ENCODE measurements at places on chromosomes 11 and 22.

- DNase-seq: no peak
These were observed 15.0 kb upstream of the TRIM44 start for GRCh38 chr11:35647421-35648093.

DNA sequence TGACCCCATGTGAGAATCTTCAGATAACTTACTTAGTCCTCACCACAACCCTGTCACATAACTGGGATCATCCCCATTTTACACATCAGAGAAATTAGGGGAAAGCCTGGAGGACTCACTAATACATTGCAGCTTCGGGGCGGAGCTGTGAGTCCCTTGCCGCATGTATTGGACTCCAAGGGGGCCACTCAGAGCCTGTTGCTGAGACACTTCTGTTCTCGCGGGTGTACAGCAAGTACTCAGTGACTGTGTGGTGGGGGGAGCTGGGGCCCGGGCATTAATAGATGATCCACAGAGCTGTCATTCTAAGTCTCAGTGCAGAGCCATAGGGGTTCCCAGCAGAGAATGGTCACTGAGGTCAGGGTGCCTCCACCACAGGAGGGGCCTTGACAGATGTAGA, 13.5 kb downstream of the OAF start:
- no peak for DNase-seq

DNA sequence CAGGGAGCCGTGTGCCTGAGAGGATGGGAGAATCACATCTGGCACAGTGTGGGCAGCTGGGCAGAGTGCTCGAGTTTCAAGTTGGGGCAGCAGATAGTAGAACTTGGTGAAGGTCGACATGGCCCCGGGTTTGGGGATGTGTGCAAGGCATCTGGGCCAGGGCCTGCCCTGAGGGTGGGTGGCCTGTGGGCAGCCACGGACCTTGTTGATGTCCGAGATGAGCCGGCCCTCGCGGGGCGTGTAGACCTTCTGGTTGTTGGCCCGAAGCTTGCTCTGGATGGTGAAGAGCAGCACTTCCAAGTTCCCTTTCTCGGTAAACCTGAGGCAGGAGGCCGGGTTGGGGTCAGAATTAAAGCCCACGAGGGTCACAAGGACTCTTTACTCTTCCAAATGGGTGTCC, 20.3 kb downstream of the SPTBN2 start:
- no peak for DNase-seq

DNA sequence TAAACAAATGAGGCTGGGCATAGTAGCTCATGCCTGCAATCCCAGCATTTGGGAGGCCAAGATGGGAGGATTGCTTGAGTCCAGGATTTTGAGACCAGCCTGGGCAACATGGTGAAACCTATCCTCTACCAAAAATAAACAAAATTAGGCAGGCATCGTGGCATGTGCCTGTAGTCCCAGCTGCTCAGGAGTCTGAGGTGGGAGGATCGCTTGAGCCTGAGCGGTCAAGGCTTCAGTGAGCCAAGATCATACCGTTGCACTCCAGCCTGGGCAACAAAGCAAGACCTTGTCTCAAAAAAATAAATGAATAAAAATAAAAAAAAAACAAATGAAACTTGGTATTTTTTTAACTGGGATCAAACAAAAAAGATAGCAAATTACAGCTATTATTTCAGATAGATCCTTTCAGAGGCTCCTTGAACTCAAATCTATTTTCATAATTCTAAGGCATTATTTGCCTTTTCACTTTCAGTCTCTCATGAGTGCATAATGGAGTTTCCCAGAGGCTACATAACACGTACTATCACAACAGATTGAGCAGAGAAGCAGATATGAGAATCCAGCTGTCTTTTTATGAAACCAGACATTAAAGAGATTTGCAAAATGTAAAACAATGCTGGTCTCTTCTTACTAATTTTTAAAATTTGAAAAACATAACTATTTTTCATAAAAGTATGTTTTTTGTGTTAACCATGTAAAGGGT, 23.1 kb downstream of the DDIAS start:
- no peak for DNase-seq

DNA sequence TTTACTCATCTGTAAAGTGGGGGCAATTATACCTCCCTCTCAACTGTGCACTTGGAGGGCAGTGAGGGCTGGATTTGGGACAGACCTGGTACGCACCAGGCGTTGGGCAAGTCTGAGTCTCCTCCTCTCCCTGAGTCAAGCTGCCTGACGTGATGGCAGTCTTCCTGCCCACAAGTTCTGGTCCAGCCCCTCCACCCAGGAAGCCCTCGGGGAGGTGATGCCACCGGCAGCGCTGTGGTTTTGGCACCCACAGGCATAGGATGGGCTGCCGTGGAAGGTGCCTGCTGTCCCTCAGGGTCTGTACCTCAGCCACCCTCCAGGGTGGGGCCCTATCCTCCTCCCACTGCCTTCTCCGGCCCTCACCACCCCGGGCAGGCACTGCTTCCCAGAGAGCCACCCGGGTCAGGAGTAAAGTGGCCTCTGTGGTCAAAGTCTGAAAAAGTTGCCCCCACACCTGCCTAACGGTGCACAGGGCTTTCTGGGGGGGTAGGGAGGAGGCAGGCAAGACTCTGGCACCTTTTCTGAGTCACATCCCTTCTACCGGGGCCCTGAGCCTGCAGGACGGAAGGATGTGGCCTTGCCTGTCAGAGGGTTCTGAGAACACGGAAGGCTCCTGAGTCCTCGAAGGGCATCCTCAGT, 6.5 kb upstream of the APOBEC3H start:
- no peak for DNase-seq

GRCh38 chr11:65855927-65856363, 2.0 kb downstream of the CFL1 start:
- no peak for DNase-seq

- no peak for DNase-seq
These were observed 70.4 kb downstream of the GDPD4 start for GRCh38 chr11:77230878-77231605.

DNA sequence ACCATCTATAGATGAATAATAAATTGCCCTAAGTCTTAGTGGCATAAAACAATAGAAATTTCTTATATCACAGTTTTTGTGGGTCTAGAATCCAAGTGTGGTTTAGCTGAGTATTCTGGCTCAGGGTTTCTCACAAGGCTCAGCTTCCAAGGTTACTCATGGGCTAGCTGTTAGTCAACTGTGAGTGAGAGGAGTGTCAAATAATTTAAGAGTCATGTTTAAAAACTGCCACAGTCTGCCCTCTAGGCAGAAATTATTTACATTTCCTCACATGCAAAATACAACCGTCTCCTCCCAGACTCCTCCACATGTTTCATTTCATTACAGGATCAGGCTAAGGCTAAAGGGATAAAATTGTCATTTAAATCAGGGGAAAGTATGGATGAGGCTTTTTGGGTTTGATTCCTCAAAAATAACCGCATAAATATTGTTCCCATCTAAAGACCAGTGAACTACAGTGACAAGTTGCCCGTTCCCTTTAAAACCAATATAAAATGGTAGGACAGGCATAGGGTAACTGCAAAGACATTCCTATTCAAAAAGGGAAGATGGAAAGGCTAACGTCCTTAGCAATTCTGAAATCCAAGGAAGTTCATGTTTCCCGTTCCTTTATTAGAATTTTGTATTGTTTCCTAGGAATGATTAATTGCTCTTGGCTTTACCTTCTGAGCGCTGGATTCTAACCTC, 324.3 kb downstream of the DYNC2H1 start:
- DNase-seq: peak; percentile 71

GRCh38 chr22:32754413-32755041, 47.0 kb upstream of the TIMP3 start:
- DNase-seq: peak; percentile 51

Measured in AG10803 (cell line).